ENCODE measurements at places on chromosomes 6 and 20. TPM values are rescaled to one million over a fixed set of nuclear protein-coding genes. Genes with fewer than 3 reads are reported as not detected.

RBM24 gene
- 2.4 TPM for total RNA-seq

GTSF1L gene
- not detected for total RNA-seq

REM1 gene
- total RNA-seq: not detected

TOMM6 gene
- 264 TPM for total RNA-seq

VGLL2 gene
- total RNA-seq: not detected

SLC26A8 gene
- total RNA-seq: not detected

MCHR2 gene
- not detected for total RNA-seq

SOX18 gene
- total RNA-seq: not detected

TNFRSF6B gene
- total RNA-seq: not detected

WFDC12 gene
- total RNA-seq: not detected

CPXM1 gene
- not detected for total RNA-seq

C6orf132 gene
- 1.6 TPM for total RNA-seq

GRCh38 chr6:84448331-84448730 lies 220.9 kb upstream of the CEP162 start:
- no peak for DNase-seq

GRCh38 chr20:45963059-45964005 lies 8.7 kb downstream of the ZNF335 start:
- peak; percentile 52 for DNase-seq

DNA sequence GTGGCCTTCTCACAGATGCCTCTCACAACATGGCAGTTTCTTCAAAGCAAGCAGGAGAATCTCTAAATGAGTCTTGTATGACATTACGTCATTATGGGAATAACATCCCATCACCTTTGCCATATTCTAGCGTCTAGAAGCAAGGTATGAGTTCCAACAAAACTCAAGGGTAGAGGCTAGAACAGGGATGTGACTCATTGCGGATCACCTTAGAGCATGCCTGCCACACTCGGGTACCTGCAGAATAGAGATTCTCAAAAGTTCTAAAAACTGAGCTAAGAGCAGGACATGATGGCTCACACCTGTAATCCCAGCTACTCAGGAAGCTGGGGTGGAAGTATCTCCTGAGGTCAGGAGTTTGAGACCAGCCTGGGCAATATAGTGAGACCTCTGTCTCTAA lies 182.8 kb downstream of the SLC16A10 start:
- DNase-seq: no peak

DNA sequence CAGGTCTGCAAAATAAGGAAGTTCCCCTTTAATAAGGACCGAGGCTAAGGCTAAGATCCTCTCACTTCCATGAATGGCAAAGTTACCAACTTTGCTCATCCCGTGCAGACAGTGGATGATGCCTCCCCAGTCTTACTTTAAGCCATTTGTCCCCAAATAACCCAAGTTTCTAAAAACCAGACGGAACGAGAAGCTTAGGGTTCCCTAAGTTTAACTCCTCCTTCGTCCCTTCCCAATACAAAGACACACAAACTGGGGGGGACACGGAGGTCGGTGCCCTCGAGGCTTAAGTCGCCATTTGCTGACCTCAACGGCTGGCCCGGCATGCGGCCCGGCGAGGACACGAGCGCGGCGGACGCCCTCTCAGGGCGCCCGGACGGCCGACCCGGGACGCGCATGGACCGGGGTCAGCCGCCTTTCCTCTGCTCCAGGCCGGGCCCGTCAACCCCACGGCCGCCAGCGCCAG lies 527 bp downstream of the FBXO30 start:
- peak; percentile 72 for DNase-seq

DNA sequence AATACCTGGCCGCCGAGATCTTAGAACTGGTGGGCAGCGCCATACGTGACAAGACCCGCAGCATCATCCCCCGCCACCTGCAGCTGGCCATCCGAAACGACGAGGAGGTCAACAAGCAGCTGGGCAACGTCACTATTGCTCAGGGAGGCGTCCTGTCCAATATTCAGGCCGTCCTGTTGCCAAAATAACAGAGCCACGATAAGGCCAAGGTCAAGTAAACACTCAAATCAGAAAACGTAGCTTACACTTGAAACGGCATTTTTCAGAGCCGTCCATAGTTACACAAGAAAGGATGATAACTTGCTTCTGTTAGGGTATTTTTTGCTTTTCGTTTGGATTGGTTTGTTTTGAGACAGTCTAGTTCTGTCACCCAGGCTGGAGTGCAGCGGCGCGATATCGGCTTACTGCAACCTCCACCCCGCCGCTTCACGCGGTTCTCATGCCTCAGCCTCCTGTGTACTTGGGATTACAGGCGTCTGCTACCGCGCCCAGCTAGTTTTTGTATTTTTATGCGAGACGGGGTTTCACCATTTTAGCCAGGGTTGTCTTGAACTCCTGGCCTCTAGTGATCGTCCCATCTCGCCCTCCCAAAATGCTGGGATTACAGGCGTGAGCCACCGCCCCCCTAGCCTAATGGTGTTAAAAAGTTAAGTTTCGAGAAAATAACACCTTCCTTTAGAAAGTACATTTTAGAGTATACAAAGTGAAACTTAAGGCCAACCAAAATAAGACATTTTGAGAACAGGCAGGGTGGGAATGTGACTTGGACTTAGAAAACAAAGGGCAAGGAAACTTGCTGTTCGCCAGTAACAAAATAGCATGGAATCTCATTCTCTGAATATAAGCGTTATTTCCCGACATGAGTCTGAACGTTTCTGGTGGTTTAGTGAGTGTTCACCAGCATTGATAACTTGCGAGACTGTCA lies 42.8 kb upstream of the HFE start:
- DNase-seq: no peak

- peak; percentile 14 for DNase-seq
These were observed 173.4 kb downstream of the PLCB1 start for GRCh38 chr20:8305449-8305978.

- no peak for DNase-seq
These were observed 150.2 kb upstream of the OGFRL1 start for GRCh38 chr6:71138376-71138775.

GRCh38 chr6:121319112-121319553 lies 15.1 kb downstream of the TBC1D32 start:
- DNase-seq: no peak

GRCh38 chr20:51533291-51534172 lies 9.0 kb downstream of the NFATC2 start:
- peak; percentile 62 for DNase-seq

- DNase-seq: no peak
These were observed 244.6 kb downstream of the PREX1 start for GRCh38 chr20:48583171-48583570.

GRCh38 chr6:154041001-154041400 lies 2.0 kb downstream of the OPRM1 start:
- DNase-seq: no peak

- peak; percentile 71 for DNase-seq
These were observed 74.0 kb downstream of the SSR1 start for GRCh38 chr6:7238900-7239589.

DNA sequence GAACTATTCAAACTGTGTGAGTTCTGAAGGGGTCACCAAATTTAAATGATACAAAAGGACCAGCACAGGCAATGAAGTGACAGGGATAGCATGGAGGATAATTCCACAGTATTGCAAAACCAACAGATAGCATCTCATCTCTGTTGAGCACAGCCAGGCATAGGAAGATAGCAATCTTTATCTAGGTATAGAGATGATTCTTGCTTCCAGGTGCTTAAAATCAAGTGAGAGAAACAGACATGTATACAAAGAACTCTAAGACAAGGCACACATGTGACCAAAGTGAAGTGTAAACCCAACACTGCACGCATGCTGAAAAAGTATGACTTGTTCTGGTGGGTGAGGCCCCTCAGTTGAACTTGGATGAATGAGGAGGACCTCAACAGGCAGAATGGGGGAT lies 48.4 kb upstream of the ARMC2 start:
- DNase-seq: no peak

GRCh38 chr6:45677381-45678284 lies 299.9 kb upstream of the SUPT3H start:
- peak; percentile 71 for DNase-seq

DNA sequence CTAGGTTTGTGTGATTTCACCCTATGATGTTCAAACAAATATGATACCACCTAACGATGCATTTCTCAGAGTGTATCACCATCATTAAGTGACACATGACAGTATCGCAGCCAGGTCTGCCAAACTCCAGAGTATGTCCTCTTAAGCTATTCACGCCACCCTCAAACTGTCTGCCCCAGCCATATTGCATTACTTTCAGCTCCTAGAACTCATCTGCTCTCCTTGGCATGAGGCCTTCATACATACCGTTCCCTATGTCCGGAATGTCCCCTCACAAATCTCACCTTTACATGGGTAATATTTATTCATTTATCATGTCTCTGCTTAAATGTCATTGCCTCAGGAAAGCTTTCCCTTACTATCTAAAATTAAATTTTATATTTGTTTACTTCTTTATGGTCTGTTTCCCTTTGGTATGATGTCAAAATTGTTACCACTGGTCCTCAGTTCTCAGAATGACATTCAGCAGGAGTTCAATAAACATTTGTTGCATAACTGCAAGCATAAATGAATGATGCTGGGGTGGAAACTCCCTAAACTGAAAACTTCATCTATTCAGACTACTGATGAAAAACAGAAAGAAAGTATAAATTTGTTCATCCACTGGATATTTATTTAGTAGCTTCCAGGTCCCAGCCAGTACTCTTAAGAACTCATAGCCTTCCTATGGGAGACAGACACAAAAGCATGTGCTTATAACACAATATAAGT lies 3.2 kb downstream of the SESN1 start:
- DNase-seq: no peak

- DNase-seq: peak; percentile 68
These were observed 3.0 kb downstream of the E2F3 start for GRCh38 chr6:20404641-20405032.

DNA sequence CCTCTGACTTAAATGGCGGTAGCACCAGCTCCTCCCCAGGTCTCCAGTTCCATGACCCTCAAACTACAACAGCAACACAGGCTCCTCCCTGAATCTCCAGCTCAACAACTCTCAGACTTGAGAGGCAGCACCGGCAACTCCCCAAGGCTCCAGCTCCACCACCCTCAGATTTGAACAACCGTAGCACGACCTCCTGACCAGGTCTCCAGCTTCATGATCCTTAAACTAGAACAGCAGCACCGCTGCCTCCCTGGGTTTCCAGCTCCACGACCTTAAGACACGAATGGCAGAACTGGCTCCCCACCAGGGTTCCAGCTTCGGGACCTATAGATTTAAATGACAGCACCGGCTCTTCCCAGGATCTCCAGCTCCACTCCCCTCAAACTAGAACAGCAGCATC lies 325.8 kb downstream of the PREX1 start:
- DNase-seq: no peak

DNA sequence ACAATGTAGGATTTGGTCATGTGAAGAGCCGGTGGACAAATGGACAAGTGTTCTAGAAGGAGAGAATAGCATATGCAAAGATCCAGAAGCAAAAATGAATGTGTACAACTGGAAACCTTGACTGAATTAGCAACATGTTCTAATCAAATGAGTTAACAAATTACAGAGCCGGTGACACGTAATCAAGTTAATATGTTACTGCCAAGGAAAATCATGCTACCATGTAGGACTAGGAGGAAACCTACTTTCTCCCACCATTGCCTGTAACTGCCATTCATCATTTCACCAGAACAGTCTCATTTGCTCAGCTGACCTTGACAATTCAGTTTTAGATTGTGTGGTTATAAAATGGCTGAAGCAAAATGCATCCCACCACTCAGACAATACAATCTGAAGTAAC lies 179.4 kb downstream of the KIF16B start:
- DNase-seq: peak; percentile 40

GRCh38 chr6:1631251-1631650 lies 21.5 kb downstream of the FOXC1 start:
- no peak for DNase-seq

- no peak for DNase-seq
These were observed 97.2 kb upstream of the SIRPG start for GRCh38 chr20:1754749-1755148.

DNA sequence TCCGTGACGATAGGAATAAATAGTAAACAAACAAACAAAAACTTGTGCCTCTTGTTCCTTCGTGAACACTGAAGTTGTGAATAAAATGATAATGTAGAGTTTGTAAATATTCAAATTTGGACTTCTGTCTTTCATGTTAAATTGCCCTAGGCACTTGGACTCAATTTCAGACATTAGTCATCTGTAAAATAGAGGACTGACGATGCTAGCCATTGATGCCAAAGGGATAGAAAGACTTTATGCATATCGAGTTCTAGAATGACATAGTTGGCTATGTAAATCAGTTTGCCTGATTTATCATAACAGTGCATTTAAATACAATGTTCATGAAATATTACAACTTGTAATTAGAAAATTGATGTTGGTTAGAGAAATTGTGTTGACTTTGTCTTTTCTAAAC lies 45.9 kb upstream of the FLRT3 start:
- DNase-seq: no peak

DNA sequence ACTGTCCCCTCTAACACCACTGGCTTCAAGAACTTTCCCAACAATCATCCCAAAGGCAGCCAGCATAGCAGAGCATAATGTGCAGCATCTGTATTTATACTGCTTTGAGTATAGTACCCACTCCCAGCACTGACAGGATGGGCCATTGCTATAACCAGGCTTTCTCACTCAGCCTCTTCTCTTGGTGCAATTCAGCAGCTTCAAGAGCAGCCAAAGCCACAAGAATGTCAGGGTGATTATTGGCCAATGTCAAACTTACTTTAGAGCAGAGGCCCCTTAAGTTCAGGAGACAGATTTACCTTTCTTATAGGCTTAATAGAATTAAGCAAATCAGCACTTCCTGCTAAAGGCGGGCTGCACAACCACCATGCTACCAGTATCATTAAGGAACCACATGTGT lies 232.4 kb upstream of the RSPO3 start:
- DNase-seq: no peak

Data from Caki2 (cell line).